Germinal center (tissue), 1 donor: ENCODE measurements at places on chromosomes 3 and 15.

DNA sequence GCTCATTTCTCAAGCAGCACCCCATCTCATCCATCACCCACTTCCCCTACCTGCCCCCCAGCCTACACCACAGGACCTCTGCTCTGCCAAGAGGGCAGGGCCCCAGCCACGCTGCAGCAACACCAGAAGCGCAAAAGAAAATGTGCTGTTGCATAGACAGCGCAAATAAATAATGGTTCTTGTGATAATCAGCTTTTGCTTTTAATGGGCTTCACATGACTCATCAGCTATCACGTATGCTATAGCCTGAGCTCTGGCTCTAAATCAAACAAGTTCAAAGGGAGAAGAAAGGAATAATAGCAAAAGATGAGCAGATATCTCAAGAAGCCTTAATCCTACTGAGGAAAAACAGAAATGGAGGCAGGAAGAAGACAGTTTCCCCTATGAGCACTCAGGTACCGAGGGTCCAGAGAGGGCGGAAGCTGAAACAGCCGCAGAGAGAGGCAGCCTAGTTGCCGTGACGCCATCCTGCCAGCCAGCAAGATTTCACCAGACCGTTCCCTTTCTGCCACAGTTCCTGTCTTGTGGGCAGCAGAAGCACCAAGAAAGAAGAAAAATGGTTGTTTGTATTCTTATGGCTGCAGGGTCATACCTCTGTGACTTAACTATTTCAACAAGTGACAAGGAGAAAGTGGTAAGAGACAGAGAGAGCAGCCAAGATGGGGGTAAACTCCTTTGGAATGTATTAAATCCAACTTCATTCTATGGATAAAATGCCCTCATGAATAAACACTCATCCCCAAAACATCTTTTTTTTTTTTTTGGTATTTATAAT, 22.0 kb downstream of the RAB27A start:
- DNase-seq: peak; percentile 59

- DNase-seq: peak; percentile 69
Observed at GRCh38 chr3:183536238-183536880, 19.1 kb downstream of the KLHL6 start.

DNA sequence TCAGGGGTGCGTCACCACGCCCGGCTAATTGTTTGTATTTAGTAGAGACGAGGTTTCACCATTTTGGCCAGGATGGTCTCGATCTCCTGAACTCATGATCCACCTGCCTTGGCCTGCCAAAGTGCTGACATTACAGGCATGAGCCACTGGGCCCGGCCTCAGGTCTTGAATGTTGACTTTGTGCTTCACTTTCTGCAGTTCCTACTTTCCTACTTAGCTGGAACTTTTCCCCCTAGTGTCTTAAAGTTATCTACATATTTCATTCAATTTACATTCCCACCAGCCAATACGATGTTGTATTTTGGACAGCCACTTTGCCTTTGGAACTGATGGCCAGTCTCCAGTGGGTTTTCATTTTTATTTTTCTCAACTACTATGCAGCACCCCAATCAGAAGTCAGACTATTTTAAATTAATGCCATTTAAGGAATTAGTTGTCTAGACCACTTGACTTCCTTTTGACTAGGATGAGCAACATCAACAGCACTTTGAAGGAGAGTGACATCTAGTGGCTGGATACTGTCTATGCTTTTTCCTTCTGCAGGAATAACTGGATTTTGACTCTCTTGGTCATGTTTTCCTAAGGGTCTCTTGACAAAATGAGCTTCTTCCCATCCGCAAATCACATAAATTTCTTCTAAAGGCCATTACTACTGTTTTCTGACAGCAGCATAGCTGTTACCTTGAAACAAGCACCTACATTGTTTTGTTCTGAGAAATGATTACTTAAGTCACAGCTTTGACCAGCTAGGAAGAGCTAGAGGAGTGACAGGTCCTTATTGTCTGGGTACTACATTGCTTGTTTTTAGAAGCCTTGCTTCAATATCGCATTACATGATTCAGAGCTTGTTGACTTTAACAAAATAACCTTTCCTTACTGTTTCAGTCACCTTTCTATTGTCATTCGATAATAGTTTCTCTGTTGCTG, 140.2 kb downstream of the ITPR1 start:
- DNase-seq: peak; percentile 47

DNA sequence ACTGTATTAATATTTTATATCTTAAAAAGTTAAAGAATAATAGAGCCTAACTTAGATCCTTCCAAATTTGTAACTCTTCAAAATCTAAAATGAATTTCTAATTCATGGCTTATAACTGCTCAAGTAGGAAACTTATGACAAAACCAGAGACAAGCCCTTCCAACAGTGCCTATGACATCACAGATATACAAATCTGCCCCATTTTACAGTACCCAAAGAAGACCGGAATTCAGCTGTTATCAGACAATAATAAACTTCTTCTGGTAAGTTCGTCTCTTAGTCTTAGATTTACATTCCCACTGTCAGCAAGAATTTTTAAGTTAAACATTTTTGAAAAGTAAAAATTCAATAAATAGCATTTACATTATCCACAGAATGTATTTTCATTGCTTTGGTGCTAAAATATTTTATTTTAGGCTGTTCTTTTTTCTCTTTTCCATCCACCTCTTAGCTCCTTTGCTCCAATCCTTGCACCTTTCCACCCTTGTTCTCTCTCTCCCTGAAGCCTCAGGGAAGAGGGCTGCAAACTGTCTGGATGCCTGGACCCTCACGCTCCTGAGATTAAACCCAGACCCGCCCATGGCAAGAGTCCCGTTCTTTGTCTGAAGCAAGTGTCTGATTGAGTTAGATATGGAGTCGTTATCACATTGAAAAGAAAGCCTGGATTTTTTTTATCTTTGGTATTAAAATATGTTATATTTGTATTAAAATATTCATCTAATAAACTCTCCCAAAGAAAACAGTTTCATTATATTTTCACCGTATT, 312.7 kb downstream of the ZBTB20 start:
- no peak for DNase-seq

- DNase-seq: no peak
Observed at GRCh38 chr3:127030508-127031412, 47.8 kb downstream of the PLXNA1 start.

DNA sequence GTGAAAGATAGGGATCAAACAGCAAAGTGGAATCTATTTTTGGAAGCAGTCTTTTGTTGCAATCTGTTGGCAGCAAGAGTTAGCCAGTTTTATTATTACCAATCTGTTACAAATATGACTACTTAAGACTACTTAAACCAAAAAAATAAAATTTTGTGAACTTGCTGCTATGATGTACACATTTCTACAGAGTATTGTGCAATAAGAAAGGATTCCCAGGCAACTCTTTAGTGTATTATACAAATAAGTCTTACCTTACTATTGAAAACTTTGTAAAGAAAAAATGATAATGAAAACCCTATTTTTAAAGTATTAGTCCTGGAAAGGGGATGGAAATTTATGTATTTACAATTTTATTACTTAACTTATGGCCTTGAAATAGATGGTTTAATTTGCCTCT, 44.7 kb downstream of the CADM2 start:
- no peak for DNase-seq

DNA sequence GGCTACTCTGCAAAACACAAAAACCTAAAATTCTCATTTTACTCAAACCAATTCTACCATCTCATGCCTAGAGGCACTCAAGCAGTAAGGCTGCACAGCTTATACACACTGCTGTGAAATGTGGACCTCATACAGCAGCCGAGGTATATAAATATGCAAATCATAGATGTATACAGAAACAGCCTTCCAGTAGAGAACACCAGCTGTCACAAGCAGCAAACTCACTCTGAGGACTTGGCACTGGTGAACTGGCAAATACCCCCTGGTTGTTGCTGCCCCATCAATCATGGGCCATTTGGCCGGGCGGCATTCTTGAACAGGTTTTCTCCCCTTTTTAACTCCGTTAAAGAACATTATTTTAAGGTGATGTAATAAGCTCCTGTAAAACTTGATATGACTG, 378.0 kb downstream of the LSAMP start:
- peak; percentile 28 for DNase-seq

- DNase-seq: no peak
Observed at GRCh38 chr3:38544926-38545325, 48.8 kb downstream of the EXOG start.

DNA sequence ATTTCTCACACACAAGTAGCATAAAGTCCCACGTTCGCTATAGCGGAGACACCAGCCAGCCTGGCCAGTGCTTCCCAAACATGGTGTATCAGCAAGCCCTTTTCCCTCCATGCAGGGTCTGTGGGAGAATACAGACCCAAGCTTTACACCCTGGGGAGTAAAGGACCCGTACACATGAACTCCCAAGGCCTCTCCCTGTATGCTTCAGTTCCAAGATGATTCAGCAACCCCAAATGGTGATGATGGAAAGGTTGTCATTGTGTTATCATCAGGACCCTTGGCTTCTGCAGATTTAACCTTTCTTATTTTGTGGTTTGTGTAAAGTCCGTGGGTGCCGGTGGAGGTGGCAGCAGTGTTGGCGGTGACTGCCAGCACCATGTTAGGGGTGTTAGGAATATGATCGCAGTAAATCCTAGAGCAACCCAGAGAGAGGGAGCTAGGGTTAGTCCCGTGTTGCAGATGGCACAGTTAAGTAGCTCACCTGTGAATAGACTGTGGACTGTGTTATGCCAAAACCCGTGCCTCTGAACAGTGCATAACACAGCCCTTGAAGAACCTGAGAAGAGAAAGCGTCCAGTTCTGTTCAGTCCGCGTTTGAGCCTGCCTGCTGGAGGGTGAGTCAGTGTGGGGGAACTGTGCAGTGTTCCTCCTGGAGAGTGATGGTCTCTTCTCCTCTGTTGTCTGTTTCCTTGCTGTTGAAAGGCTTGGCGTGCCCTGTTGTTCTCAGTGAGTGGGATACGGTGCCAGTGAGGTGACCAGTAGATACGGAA, 174.3 kb downstream of the APBA2 start:
- no peak for DNase-seq
